Brain (organoid and tissue), 16 donors: ENCODE measurements at places on chromosomes 12 and 14. TPM values are rescaled to one million over a fixed set of nuclear protein-coding genes. Genes with fewer than 3 reads are reported as not detected.

Gene MYO1A
- not detected for polyA plus RNA-seq

Gene ITGB7
- 0.39 TPM for polyA plus RNA-seq

Gene IRAK3
- 0.39 TPM for polyA plus RNA-seq

Gene NYNRIN
- 6.4 TPM for polyA plus RNA-seq

Gene DBX2
- 0.61 TPM for polyA plus RNA-seq

Gene AQP6
- polyA plus RNA-seq, result 1.4 TPM

Gene SERPINA9
- polyA plus RNA-seq, result not detected

Gene CACNA2D4
- not detected for polyA plus RNA-seq

Gene GPR84
- not detected for polyA plus RNA-seq

- DNase-seq, result no peak
Observed at GRCh38 chr12:51051787-51052186, 3.7 kb downstream of the LETMD1 start.

DNA sequence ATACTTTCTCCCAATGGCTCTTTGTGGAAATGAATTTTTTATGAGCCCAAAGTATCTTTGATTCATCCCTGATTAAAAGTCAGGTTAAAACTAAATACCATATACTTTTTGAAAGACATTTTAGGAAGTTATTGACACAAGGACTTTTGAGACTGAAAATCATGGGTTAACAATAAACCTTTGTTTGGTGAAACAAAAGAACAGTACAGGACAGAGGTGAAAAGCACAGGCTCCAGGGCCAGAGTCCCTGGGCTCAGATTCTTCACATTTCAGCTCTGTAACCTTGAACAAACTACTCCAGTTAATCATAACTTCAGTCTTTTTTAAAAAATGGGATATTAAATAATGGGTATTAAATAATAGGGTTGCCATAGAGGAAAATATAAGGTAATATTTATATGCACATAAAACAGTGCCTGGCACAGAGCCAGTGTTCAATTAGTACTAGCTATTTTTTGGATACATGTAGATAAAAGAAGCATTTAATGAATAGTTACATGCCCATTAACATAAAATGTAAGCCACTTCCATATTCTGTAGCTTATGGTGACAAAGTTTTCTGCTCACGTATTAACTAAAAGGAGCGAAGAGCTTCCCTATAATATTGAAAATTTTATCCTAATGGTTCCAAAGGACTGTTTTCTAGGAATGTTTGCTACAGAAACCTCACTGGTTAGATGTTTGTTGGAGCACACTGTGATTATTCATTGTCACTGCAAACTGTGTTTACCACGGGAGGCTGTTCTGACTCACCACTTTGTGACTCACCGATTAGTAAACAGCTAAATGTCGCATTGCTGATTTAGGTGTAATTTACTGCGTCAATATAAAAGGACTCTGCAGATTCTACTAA, 255.4 kb downstream of the DAD1 start:
- DNase-seq, result peak; percentile 38

- no peak for DNase-seq
Observed at GRCh38 chr14:51609955-51610283, 41.8 kb upstream of the FRMD6 start.

- peak; percentile 30 for DNase-seq
Observed at GRCh38 chr12:62766496-62766895, 168.5 kb downstream of the PPM1H start.

- DNase-seq, result no peak
Observed at GRCh38 chr12:104387190-104387589, 69.6 kb upstream of the CHST11 start.

GRCh38 chr14:103318750-103319419, 15.2 kb upstream of the EIF5 start:
- no peak for DNase-seq

DNA sequence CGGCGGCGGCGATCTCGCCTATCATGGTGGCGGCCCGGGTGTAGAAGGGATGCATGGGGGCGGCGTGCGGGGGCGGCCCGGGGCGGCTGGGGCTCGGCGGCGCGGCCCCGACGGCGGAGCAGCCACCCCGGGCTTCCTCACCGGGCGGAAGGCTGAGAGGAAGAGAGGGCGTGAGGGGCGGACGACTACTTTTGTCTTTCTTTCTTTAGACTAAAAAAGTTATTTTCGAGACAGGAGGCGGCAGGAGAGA, 240 bp downstream of the BTG1 start:
- DNase-seq, result no peak

DNA sequence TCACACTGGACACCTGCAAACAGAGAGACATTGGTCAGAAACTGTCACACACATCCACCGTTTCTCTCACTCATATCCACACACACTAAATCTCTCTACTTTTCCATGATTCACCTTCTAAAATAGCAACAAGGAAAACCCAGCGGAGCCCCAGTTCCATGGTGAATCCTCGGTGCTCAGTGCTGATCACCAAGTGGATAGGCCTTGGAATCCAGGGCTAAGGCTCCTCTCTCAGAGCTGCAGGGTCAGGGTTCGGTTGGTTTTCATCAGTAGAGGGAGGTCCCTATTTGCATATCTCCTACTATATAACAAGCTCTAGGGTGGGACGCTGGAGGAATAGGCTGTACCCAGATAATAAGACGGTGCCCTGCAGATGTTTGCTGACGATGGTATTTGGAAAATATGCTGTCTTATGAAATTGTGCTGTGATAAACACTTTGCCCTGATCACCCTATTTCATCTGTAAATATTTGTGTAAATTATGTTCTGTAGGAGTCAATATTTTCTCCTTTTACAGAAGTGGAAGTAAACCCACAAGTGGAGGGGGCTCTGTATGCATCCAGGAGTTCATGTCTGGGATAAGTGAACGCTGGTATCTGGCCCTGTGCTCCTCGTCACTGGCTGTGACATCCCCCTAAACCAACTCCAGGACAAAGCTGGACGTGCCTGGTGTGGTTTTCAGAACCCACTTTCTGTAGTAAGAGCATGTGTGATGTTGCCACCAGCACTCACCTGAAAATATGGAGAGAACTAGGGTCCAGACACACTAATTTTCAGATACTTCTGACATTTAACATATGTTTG, 709.2 kb downstream of the TMEM121 start:
- DNase-seq, result no peak

DNA sequence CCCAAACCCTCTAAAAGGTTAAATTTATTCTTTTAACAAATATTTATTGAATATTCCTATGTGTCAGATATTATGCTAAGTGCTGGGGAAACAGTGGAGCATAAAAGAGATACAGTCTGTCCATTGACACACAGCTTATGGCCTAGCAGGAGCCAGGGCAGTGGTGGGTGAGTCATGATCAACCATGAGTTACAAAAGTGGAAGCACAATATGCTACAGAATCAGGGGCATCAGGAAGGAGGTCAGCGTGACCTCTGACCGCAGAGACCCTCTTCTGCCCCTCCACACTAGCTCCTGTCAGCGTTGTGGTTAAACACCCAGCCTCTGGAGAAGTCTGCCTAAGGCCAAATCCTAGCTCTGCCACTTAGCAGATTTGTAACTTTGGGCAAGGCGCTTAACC, 4.7 kb upstream of the PPP1R1A start:
- no peak for DNase-seq

GRCh38 chr12:58919231-58920101, 838 bp downstream of the LRIG3 start:
- DNase-seq, result peak; percentile 41

- no peak for DNase-seq
Observed at GRCh38 chr14:58876608-58877007, 238.8 kb downstream of the DACT1 start.

DNA sequence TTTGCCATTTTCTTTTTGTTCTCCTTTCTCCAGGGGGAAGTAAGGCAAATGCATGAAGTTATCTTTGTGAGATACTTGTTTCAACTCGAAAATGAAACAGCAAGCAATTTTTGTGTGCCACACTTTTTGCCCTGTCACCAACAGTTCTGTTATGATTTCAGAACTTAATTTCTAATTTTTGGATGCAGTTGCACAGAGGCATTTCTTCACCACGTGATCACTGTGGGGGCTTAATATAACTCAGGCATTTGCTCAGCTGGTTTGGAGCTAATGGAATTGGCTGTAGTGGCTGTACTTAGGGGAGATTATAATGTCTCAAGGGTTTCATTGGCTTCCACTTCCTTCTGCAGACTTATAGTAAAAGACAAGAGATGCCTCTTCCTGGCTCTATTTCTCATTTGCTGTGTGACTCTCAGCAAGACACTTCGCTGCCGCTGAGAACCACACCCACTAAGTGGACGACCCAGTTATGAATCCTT, 452.4 kb downstream of the RAD51B start:
- no peak for DNase-seq

DNA sequence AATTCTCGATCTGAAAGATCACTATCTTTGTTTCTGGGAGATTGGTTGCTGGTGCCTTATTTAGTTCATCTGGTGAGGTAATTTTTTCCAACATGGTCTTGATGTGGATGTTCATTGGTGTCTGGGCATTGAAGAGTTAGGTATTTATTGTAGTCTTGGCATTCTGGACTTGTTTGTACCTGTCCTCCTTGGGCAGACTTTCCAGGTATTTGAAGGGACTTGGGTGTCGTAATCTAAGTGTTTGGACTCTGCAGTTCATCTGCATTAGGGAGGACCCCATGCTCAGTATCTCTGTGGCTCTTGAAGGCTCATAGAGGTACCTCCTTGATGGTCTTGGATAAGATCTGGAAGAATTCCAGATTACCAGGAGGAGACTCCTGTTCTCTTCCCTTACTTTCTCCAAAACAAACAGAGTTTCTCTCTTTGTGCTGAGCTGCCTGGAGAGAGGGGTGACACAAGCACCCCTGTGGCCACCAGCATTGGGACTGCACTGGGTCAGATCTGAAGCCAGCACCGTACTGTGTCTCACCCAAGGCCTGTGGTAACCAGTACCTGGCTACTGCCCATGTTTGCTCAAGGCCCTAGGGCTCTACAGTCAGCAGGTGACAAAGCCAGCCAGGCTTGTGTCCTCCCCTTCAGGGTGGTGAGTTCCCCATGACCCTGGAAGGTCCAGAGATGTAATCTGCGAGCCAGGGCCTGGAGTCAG, 5.3 kb downstream of the A2ML1 start:
- DNase-seq, result no peak

GRCh38 chr12:93682846-93683261, 5.7 kb downstream of the CRADD start:
- DNase-seq, result no peak

GRCh38 chr14:103624860-103625259, 4.2 kb upstream of the KLC1 start:
- DNase-seq, result no peak

DNA sequence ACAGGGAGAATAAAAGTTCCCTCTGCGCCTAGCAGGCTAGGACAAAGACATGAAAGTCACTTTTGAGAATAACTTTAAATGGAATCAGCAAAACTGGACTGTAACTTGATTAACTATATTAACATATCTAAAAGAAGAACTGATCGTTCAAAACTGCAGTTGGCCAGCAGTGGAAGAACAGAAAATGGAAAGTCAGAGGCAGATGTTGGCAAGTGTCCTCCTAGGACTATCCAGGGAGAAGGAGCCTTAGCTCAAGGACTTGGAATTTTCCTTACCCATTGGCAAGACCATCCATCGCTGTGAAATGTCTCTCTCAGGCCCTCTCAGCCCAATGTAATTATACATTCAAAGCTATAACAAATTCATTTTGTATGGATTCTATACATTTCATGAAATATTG, 419.7 kb downstream of the ATP23 start:
- DNase-seq, result no peak

GRCh38 chr12:54195737-54196347, 7.1 kb upstream of the SMUG1 start:
- DNase-seq, result no peak

GRCh38 chr14:41457393-41457792, 149.3 kb upstream of the LRFN5 start:
- no peak for DNase-seq

GRCh38 chr12:19431407-19432308, 7.6 kb upstream of the AEBP2 start:
- no peak for DNase-seq

GRCh38 chr14:46940611-46941010, 289.0 kb upstream of the RPL10L start:
- peak; percentile 26 for DNase-seq

DNA sequence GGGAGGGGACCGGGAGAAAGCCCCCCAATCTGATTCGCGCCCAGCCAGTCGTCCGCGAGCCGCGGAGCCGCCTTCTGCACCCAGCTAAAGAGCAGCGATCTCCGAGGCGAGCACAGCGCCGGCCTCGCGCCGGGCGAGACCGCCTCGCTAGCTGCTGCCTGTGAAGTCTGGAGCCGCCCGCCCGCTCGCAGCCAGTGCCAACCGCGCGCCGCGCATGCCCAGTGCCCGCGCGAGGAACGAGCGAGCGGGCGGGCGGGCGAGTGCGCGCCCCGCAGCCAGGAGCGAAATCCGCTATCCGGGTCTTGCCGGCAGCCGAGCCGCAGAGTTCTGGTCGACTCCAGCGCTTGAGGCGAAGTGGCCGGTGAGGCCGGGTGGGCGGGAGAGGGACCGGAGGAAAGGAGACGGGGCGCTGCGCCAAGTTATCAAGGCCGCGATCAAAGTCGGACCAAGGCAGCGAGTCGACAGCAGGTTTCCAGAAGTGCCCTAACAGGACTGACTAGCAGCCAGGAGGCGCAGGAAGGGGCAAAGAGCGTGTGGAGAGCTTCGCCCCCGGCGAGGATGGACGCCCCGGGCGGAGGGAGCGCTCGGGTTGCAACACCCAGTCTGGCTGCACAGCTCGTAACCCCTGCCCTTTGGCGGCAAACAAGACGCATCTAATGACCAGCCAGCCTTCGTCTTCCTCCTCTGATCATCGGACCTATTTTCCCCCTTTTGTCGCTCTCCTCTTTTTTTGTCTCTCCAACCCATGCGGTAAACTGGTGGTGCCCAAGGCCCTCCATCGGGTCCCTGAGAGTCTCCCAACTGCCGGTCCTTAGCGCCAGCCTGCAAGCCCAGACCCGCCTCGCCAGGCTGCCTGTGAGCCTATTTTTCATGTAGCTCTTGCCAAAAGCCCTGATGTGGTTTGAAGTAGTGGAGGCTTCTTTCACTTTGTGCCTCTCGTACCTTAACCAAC, at the start of gene EPS8:
EPS8 (minus strand) TSS at position 169 of the 952 bp plus-strand sequence. CDS start 106,437 bp downstream, outside the sequence.
- peak; percentile 96 for DNase-seq

GRCh38 chr14:100140452-100141078, 18.9 kb downstream of the DEGS2 start:
- DNase-seq, result peak; percentile 27

GRCh38 chr14:92693998-92694795, 54.2 kb downstream of the LGMN start:
- DNase-seq, result no peak

DNA sequence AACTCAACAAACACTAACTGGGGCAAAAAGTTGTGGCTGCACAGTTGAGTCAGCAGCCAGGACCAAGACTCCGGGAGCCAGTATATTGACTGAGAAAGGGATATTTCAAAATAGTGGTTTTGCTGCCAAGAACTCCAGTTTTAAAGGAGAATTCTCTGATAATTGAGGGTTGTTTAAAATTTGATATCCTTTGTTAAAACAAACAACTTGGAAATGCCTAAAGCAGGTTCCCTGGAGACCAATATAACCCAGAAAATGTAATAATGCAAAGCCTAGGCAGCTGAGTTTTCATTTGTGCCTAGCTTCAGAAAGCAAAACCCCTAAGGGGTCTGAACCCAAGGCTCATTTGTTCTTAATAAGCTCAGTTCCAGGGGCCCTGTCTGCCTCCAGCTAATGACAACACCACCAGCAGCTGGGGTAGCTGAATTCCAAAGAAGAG, 311.7 kb upstream of the CCDC196 start:
- peak; percentile 25 for DNase-seq

GRCh38 chr14:96231526-96232130, 24.4 kb upstream of the BDKRB1 start:
- DNase-seq, result peak; percentile 11

- DNase-seq, result no peak
Observed at GRCh38 chr12:29756741-29757390, 26.9 kb downstream of the TMTC1 start.

GRCh38 chr14:75968456-75968855, 13.3 kb downstream of the TGFB3 start:
- no peak for DNase-seq
